ENCODE measurements at places on chromosomes 7 and 10. TPM values are rescaled to one million over a fixed set of nuclear protein-coding genes. Genes with fewer than 3 reads are reported as not detected.
A peak's percentile ranks its signal among the peaks of the same experiment; 100 is the strongest.

DNA sequence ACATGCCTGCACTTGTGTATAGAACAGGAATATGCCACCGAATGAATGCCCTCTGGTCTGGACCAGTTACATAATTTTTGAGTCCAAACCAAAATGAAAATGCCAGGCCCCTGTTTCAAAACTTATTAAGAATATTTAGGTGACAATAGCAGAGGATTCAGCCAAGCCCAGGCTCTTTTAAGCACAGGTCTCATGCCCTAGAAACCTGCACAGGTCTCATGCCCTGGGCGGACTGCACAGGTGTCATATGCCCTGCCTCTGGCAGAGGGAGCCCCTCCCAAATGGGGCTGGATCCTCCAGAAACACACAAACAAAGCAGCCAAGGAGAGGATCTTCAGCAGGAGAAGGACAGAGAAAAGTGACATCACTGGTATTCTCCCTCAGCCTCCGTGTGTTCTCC, 605.4 kb upstream of the NRP1 start:
- DNase-seq, result no peak

DNA sequence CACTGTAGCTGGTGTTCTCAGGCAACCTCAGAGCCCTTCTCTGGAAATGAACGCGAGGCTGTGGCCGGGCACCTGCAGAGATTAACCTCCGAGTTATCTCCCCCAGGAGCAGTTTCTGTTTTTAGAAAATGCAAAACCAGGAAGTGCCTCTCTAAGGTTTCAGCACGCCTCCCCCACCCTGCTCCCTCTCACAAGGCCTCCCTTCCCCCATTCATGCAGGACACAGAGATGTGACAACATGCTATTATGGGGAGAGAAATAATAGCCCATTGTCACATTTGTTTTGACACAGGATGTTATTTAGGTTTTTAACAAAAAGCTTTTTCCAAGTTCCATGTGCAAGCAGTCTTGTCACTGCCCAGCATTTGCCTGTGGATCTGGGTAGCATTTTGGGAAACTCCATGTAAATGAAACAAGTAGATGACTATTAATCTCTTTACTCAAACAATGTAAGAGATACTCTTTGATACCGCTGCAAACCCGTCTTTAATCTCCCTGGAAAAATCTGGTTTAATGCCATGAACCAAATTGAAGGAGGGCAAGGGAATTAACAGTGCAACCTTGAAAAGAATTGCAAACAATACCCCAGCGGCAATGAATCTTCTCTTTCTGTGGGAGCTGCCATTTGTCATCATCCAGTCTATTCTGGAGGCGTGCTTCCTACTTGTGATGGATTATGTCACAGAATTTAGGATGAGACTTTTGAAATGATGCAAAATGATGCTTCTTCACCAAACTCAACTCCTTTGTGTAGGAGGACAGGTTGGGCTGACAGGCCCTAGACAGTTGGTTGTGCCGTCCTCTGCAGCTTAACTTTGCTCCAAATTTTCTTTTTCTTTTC, 86.5 kb upstream of the NMT2 start:
- DNase-seq, result no peak

DNA sequence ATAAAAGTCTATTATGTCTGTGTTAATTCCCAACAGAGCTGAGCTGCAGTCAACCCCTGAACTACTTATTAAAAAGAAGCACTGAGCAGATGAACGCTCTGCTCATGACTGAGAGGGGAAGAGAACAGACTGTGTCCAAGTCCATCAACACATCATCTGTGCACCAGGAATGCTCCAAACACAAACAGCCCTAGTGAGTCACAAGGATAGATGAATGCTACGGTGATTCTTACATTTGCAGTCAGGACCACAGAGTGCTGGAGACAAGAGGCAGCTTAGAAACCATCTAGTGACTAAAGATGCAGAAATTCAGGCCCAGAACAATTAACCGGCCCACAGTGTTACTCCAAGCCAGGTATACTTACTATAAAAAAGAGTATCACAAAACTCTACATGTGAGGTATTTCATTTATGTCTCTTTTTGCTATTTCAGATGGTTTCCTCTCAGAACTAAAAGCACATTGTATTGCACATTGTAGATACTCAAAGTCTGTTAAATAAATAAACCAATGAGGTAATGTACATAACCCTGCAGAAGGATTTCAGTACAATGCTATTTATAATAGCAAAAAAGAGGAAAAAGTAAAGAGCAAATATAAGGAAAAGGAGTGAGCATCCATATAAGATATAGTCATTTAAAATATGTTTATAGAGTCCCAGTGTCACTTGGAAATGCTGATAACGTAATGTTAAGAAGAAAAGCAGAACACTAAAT, 159.2 kb downstream of the KCNMA1 start:
- peak; percentile 93 for DNase-seq

GRCh38 chr10:73117976-73118743, 7.9 kb downstream of the NUDT13 start:
- DNase-seq, result peak; percentile 82

DNA sequence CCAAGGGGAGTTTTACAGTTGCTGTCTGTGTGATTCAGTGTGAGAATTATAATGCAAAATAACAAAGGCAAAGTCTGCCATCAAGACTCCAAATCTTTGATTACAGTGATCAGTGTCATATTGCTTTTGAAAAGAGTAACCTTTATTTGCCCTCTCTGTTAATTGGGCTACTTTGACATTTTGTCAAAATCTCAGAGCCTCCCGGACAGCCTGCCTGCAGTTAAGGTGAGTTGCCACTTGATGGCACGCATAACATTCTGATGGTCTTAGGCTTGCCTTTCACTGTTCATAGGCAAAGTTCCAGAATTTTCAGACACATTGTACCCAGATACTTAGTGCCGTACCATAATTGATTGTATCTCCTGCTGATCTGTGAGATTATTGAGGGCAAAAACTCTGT, 253.5 kb downstream of the ABCA13 start:
- DNase-seq, result peak; percentile 56

DNA sequence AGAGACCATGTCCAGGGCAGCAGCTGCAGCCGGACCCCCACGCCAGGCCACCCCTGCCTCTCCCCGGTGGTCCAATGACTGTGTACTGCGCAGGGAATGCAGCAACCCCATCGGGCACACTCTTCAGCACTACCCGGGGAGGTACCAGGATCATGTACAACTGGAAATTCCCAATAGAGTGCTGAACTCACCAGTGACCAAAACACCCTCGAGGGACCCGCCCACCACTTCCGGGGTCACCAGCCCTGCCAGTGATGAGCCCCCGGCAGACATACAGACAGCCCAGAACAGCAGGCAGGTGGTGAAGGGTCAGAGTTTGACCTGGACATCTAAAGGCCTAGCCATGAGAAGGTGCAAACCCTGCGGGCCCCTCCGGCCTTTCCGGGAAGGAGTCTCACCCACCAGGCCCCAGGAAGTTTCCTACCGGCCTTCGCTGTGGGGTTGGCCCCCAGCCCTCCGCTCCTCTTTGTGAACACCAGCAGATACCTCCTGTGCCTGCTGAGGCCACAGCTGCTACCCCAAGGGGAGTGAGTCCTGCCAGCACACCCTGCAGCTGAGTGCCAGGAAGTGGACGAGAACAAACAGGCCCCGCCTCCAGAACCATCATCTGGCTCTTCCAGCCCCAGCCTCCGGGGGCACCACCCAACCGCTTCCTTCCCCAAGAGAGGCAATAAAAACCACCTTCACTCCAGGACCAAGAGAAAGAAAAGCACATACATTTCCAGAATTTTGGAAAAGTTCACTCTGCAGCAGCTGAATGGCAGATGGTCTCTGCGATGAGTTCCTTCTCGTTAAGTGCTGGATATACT, 5.0 kb upstream of the ANKRD61 start:
- DNase-seq, result peak; percentile 83

- no peak for DNase-seq
Measured at GRCh38 chr10:71965623-71966022, 1.4 kb downstream of the CHST3 start.

GRCh38 chr10:124349996-124350280, 68.8 kb downstream of the OAT start:
- DNase-seq, result no peak

DNA sequence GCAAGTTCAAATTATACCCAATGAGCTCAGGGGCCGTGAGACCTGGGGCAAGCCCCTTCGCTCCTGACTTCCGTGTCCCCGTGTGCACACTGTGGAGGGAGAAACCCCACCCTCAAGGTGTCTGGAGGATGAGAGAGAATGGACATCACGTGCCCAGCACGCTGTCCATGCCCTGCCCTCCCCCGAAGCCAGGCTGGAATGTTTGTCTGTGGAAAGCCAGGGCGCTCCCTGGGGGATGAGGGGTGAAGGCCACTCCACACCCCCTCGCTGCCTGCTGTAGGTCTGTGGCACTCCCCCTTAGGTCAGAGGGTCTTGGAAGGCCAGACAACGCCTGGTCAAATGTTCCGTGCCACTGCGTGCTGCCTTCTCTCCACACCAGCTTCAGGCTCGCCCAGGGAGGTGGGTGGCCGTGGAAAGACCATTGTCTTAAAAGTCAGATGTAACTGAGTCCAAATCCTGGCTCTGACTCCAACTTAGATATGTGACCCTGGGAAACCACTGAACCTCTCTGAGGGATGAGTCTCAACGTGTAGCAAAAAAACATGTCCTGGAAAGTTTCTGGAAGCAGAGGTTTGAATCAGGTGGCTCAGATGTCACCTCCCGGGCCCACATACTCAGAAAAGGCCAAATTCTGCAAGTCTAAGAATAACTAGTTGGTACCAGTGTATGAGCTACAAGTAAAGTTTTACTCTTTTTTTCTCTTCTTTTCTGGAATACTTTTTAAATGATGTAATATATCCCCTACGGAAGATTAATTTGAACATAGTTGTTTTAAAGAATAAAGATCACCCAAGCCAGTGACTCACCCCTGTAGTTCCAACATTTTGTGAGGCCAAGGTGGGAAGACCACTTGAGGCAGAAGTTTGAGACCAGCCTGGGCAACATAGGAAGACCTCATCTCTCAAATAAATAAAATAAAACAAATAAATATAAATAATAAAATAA, 24.9 kb downstream of the RCC1L start:
- DNase-seq, result no peak

DNA sequence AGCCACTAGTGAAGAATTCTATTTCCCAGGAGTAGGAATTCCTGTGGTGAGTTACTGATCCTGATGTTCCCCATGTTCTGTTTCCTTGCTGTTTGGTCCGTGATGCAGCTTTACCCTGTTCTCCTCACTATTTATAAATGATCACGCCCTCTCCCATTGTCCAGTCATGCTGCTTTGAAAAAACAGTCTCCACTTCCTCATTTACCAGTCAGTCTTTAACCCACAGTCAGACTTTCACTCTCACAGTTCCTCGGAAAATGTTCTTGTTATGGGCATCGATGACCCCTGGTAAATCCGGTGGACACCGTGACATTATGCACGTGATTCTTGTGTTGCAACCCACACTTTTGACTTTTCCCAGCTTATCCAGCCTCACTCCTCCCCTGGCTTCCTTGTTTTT, 14.4 kb downstream of the SCIN start:
- DNase-seq, result peak; percentile 96

GRCh38 chr7:2085804-2086203, 146.9 kb downstream of the MAD1L1 start:
- DNase-seq, result no peak

DNA sequence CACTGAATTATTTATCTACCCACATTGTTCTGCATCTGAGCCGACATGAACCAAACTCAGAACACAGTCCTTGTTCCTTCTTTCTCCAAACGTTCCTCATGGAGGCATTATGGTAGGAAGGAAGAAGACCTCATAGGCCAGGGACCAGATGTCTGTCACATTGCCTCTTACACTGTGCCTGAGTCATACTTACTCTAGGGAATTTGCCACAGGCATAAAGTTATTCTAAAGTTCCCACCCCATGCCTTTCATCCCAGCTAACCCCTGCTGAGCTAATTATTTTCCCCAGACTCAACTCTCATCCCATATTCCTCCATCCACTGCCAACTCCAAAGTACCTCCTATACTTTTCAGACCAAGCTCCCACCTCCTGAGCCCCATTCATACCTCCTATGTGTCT, 21.2 kb downstream of the MAT1A start:
- DNase-seq, result no peak

DNA sequence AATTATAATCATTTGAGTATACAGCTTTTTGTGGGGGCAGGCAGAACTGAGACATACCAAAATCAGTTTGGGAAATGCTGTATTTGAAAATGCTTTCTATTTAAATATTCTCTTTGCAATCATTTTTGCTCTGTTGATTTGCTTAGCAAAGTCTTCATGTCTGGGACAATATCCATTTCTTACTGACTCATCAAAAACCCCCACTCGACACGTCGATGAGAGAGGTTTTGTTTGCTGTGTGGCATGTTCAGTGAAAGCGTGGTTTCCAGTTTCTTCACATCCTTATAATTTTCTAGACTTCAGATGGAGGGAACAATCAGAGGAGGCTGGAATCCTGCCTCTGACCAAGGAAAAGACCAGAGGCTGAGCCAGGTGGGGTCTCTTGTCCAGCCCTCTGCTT, 28.9 kb downstream of the HTRA1 start:
- peak; percentile 42 for DNase-seq

GRCh38 chr7:141860207-141860606, 18.9 kb upstream of the PRSS37 start:
- DNase-seq, result no peak

DNA sequence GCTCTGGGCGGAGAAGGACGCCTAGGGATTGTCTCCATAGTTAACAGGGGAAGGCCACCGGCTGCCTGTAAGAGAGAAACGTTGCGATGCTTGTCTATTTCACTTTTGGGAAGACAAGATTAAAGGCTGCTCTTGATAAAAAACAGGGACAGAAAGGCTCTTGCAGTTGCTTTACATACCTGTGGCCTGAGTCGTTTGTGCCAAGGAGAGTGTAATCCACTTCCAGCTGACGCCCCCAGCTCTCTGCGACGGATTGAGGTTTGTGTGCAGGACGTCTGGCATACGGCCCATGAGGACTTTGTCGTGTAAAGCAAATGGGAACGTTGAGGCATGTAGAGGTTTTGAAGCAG, 1.1 kb downstream of the MAP3K8 start:
- DNase-seq, result no peak

DNA sequence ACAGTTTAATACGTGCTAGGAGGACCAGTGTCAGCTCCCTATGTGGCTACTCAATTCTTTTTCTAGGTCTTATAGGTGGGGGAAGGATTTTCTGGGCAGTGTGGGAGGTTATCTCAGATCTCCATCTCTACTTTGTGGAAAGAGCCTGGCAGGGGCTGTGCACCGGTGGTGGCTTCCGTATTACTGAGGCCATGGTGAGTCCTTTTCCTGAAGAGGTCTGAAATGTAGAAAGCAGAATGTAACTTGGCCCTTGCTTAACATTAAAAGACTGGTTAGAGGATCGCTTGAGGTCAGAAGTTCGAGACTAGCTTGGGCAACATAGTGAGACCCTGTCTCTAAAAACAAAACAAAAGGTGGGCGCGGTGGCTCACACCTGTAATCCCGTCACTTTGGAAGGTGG, 2.7 kb upstream of the TPST1 start:
- no peak for DNase-seq

GRCh38 chr10:132353456-132354355, 21.7 kb downstream of the LRRC27 start:
- DNase-seq, result no peak

Gene COBL
- 0.46 TPM for total RNA-seq

Gene DPY19L1
- total RNA-seq, result 81.7 TPM

Gene BMPER
- total RNA-seq, result 4.1 TPM

Gene UPK3B
- not detected for total RNA-seq

Gene ZNF736
- 11.0 TPM for total RNA-seq

Gene DDC
- not detected for total RNA-seq

Gene CCL26
- not detected for total RNA-seq

Gene PLEKHS1
- total RNA-seq, result not detected

Gene PEX1
- 17.1 TPM for total RNA-seq

Gene GALNT11
- 77.6 TPM for total RNA-seq

All from LHCN-M2 (cell line).